ENCODE measurements at places on chromosomes 5 and 9.

- DNase-seq: no peak
These were observed 13.2 kb downstream of the ATOX1 start for GRCh38 chr5:151745071-151745705.

DNA sequence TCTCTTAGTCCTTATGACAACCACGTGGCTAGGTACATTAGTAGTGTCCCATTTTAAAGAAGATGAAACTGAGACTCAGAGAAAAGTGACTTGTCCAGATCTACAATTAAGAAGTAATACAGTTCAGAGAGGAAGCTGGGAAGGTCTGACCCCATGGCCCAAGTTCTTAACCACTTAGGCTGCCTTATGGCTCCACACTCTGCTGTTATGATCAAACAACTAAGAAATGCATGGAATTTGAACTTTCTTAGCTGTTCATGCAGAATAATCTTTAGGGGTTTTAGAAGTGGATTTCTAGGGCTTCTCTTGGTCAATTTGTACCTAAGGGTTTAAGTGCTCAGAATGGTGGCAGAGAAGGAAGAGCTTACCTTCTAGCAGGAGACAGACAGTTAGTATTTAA is 128.0 kb upstream of the MSX2 start:
- DNase-seq: no peak

DNA sequence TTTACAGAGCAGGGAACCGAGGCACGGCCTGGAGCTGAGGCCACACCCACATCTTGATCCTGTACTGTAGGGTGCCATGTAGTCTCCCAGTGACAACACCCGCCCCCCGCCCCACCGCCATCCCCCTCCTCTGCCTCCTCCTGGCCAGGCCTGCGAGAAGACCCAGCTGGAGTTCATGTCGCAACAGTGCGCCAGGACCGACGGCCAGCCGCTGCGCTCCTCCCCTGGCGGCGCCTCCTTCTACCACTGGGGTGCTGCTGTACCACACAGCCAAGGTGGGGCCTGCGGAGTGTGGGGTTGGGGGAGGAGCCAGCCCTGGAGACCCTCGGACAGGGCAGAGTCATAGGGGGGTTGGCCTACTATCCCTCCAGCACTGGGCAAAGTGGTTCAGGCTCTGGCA is 14.5 kb downstream of the ADAMTS13 start:
- no peak for DNase-seq

GRCh38 chr5:139454568-139455290 is 7.8 kb downstream of the ECSCR start:
- no peak for DNase-seq

GRCh38 chr5:31496891-31497290 is 35.0 kb downstream of the DROSHA start:
- DNase-seq: no peak

DNA sequence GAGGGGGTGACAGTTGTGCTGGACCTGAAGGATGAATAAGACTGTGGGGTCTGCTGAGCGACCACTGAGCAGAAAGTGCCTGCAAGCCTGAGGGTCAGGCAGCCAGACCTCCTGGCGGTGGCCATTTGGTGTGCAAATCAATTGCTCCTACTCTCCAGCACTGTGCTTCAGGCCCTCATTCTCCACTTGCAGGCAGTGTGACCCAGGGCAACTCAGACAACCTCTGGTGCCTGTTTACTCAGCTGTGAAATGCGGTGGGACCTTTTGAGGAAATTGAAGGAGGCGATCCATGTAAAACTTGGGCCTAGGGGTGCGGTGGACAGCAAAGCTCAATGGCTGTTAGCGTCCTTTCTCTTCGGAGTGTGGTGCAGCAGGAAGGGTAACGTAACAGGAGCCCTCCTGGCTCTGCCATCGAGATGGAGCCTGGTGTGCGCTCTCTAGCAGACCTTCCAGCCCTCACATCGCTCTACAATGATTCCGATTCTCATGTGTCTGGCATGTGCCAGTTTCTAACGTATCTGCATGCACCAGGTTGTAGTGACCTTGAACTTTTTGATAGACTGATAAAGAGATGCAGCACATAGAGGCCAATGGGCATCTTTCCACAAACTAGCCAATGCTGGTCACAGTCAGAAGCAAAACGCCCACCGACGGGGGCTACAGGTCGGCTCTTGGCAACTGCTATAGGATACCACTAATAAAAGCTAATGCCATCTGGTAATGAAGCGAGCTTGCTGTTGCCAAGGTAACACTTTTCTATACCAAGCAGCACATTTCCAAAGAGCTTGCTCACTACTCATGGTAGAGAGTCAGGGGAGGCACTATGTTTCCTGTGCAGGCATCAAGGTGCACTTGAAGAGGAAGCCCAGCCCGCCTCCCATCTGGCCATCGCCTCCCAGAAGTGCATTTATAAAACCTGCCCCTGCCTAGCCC is 159.7 kb upstream of the RAPGEF1 start:
- DNase-seq: no peak

DNA sequence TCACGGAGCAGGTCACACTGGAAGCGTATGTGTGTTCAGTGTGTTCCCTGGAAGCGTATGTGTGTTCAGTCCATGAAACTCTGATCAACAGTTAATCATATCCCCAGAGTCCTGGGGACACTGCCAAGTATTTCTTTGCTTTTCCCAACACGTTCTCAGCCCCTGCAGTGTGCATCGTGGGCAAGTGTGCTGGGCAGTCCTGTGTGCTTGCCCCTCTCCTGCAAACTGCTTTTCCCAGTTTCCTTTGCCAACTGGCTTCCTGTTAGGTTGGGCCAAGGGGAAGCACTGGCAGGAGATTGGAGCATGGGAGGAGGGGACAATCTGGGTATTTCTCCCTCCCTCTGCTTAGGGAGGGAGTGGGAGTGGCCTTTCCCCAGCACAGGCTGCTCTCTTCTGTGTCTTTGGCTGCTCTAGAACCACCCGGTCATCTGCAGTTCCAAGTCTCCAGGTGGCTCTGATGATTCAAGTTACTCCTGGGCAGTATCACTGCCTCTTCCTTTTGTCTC is 36.8 kb upstream of the NEK6 start:
- no peak for DNase-seq

DNA sequence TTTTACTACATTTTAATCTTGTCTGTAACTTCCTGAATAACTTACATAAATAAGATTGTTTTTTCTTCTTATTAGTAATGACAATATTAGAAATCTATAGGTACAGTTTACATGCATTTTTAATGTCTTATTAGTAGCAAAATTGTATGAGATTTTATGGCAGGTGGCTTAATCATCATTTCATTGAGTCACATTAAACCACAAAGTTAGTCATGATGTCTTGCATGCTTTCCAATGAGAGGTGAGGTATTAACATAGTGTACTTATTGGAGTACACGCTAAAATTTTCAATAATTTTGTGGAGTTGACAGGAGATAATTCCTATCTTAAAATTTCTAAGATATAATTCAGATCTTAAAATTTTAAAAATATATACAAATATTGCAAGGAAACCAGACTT is 989.6 kb upstream of the ARRDC3 start:
- no peak for DNase-seq

GRCh38 chr5:56649569-56649968 is 165.8 kb upstream of the MAP3K1 start:
- no peak for DNase-seq

DNA sequence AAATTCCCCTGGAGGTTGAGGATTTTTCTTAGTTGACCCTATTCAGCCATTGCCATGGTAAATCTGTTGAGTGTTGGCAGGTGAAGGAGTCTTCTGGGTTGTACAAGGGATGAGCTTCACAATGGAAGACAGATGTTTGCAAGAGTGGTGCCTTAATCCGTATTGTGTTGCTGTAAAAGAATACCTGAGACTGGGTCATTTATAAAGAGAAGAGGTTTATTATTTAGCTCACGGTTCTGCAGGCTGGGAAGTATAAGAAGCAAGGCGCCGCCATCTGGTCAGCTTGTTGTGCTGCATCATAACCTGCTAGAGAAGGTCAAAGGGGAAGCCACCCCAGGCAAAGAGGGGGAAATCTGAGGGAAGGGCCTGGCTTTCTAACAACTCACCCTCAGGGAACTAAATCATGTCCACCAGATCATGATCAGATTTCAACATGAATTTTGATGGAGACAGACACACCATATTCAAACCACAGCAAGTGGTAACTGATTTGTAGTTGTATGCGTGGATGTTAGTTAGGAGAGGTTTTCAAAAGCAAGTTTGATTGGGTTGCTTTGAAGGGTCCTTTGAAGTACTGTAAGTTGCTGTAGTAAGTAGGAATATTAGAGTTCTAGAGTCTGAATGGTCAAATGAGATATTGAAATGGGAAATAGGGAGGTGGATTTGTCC is 2.5 kb downstream of the TNPO1 start:
- DNase-seq: no peak

DNA sequence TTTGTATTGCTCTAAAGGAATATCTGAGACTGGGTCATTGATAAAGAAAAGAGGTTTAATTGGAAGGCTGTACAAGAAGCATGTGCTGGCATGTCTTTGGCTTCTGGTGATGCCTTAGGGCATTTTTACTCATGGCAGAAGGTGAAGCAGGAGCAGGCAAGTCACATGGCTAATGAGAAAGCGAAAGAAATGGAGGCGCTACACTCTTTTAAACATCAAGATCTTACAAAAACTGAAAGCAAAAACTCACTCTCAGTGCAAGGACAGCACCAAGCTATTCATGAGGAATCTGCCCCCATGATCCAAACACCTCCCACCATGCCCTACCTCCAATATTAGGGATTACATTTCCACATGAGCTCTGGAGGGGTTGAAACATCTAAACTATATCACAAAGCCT is 1458.8 kb upstream of the ACO1 start:
- no peak for DNase-seq

DNA sequence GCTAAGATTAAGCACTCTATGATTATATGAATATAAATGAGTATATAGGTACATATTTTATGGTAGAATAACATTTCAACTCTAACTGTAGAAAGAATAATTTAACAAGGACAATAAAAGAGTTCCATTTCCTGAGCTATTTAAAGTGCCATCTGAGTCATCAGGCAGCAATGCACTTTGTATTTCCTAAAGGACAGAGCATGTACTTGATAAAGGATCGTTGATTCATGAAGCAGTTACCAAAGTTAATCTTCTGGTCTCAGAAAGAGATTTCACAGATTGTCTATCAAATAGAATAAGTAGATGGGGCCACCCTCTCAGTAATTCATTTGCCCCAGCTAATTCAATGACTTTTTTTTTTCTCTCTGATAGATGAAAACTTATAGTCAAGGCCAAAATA is 747.8 kb downstream of the CDH18 start:
- DNase-seq: no peak

DNA sequence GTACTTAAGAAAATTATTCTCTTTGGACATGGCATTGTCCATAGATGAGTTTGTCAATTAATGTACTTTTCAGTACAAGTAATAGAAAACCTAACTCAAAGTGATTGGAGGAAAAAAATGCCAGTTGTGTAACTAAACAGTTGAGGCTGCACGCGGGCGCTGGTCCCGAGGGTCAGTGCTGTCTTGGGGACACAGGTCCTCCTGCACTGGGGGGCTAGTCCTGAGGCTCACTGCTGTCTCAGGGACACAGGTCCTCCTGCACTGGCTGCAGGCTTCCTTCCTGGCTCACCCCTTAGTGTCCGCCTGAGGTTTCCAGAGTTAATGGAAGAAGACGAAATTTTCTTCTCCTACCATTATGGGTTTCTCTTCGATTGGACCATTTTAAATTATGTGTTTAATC is 281.1 kb downstream of the CD180 start:
- DNase-seq: no peak

DNA sequence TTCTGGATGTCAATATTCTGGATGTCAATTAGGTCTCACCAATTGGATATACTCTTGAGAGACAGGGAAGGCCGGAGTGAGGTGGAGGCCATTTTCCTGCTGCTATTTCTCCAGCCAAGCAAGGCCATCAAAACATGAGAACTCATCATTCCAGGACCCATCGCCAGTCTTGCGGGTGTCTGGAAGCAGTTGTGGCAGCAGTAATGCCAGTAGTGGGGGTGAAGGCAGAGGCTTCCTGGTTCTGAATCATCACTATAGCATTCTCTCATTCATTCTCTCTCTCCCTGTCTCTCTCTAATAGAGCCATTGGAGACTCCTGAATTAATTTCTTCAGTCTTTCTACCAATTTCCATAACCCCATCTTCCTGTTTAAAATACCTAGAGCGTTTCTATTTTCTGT is 71.8 kb downstream of the EGFLAM start:
- DNase-seq: no peak

DNA sequence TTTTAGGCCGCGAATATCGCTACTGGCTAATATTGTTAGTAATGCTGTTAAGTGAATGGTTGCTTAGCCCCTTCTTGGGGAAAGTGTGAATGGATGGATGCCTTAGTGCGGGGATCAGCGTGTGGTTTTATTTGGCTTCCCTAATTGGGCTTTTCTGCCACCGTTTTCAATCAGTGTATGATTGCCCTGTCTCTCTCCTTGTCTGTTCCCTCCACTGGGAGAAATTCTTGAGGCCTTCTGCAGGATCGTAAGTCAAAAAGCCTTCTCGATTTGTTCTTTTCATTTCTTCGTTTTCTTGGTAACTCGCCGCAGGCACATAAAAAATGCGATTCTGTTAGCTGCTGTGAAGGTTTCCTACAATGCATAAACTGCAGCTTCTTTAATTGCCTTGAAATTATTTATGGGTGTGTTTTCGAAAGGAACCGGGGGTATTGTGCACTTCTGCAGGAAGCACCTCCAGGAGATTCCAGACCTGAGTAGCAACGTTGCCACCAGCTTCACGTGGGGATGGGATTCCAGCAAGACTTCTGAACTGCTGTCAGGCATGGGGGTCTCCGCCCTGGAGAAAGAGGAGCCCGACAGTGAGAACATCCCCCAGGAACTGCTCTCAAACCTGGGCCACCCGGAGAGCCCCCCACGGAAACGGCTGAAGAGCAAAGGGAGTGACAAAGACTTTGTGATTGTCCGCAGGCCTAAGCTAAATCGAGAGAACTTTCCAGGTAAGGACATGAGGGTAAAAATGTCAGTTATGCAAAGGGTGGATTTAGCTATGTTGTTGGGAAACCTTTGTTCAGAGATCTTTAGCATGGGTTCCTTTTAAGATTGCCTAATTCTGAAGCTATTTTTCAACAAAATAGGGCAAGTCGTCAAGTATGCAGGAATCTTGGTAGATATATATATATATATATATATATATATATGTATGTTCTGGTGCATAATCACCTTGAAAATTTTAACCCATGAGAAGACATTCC is 700 bp downstream of the SKP2 start:
- DNase-seq: no peak

- no peak for DNase-seq
These were observed 30.1 kb upstream of the PDE8B start for GRCh38 chr5:77180167-77181081.

GRCh38 chr9:2228132-2228531 is 213.0 kb downstream of the SMARCA2 start:
- no peak for DNase-seq

- no peak for DNase-seq
These were observed 23.0 kb downstream of the C1QTNF2 start for GRCh38 chr5:160347448-160347847.

DNA sequence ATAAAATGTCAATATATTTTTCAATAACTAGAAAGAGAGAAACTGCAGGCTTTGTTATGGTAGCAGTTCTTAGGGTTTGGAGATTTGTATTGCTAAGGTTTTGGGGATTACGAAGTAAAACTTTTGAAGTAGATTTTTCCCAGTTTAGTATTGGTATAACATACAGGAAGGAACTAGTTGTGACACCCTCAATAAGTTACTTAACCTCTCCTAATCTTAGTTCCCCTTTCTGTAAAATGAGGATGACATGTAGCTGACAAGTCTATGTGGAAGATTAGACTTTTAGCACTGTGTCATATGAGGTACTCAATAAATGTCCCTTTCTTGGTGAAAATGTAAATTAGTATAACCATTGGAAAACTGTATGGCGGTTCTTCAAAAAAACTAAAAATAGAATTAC is 73.4 kb upstream of the ATG10 start:
- DNase-seq: no peak
